ENCODE measurements at places on chromosomes 12 and 14.
A peak's percentile ranks its signal among the peaks of the same experiment; 100 is the strongest.

- no peak for DNase-seq
These were observed 874.4 kb upstream of the USP15 start for GRCh38 chr12:61385771-61386170.

GRCh38 chr12:117903110-117903840, 65.5 kb downstream of the KSR2 start:
- DNase-seq, result no peak

DNA sequence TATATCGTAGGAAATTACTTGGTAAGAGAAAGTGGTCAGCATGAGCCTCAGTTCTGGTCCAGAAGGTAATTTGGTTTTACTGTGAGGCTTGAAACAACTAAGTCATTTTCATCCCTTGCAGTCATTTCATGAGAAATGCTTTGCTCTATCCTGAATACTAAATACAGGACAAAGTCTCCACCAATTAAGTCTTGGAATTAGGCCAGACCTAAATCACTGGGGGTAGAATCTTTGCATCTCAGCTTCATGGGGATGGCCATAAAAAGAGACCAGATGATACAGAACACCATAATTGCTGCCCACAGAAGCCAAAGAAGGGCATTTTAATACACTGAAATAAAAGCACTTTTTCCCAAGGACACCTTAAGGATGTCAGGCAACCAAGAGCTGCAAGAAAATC, 277.9 kb upstream of the DCN start:
- no peak for DNase-seq

- DNase-seq, result no peak
These were observed 10.7 kb downstream of the PKP2 start for GRCh38 chr12:32885831-32886230.

- peak; percentile 50 for DNase-seq
These were observed 304.1 kb upstream of the SSTR1 start for GRCh38 chr14:37903343-37904191.

DNA sequence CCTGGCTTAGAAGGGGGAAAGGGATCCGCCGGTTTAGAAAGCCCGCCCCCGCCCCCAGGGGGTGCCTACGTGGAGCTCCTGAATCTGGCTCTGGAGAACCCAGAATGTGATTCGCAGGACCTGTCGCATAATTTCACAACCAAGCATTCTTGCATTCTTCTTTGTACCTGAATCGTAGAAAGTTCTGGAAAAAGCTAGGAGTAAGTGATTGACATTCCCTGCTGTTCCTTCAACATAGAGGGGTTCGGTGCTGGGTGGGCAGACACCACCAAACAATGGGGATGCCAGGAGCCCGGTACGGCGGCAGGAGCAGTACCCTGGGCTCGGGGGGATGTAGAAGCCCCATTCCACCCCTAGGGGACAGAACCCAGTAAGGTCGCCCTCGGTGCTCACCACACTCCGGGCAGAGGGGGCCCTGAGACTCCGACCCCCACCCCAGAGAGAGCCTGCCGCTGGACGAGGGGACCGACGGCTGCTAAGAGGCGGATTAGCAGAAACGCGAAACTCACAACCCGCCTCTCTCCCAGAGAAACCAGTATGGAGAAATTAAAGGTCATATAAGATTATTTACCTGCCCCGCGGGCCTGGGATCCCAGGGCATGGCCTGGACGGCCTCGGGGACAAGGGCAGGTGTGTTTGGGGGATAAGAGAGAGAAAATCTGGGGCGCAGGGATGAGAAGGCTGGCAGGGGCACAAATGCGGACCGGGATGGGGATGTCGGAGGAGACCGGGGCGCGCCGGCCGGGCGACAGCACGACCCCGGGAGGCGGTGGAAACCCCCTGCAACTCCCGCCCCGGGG, 520 bp downstream of the CSRP2 start:
- no peak for DNase-seq

GRCh38 chr12:5459051-5459782, 27.3 kb downstream of the NTF3 start:
- DNase-seq, result no peak

DNA sequence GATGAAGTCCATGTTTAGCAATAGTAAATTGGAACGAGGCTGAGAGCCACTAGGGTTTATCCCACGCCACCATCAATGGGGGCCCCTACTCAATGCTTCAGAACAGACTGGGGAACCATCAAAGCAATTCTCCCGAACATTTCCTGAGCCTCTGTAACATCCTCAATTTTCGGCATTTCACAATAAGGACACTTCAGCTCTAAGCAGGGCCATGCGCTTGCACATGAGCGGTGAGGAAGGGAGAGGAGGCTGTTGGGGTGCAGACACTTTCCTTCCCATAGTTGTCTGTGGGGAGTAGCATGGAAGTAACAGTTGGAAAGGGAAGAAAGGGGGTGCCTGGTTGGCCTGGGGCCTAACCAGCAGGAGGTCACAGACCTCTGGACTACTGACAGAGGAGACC, 129.9 kb upstream of the PRMT8 start:
- DNase-seq, result no peak

DNA sequence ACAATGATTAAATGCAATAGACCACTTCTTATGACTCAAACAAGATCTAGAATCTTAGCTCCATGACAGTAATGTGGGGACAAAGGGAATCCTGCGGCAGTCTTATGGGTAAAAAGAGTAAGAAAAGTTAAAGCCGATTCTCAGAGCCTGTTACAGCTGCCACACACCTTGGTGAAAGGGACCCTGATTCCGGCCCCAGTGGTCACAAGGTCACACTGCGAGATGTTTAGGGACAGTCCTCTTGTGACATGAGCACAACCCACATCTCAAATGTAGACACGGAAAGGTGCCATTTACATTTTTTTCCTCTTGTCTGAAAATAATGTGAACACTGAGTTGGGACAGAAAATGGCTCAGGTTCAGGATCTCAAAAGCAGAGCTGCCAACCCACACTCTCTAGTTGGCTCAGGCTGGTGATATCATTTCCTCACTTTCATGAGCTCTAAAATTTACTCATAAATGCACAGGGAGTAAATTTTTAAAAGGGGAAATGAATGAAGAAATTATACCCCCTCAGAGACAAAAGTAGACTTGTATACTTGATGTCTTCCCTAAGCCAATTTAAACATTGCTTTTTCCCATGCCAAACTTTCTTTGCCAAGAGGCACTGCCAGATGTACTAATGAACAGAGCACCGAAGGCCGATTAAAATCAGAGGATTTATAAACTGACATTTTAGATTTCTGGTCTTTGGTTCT, 113.1 kb upstream of the OVCH1 start:
- no peak for DNase-seq

Measured in CD4-positive, alpha-beta T cell treated with Interleukin-17A for 1 hour (primary cell).